ENCODE measurements at places on chromosomes 1 and 21.
A peak's percentile ranks its signal among the peaks of the same experiment; 100 is the strongest.

DNA sequence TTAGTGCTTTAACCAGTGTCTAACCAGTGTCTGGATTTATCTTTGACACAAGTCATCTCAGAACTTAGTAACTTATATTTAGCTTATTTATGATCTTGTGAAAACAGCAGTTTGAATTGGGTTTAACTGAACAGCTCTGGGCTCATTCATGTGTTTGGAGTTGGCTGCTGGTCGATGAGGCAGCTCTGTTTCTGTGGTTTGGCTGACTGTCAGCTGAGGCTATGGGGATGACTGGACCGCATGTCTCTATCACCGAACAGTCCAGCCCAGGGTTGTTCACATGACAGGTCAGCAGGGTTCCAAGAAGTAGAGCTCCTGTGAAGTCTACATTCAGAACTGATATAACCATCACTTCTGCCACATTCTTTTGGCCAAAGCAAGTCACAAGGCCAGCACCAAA lies 29.1 kb upstream of the C21orf91 start:
- no peak for DNase-seq

DNA sequence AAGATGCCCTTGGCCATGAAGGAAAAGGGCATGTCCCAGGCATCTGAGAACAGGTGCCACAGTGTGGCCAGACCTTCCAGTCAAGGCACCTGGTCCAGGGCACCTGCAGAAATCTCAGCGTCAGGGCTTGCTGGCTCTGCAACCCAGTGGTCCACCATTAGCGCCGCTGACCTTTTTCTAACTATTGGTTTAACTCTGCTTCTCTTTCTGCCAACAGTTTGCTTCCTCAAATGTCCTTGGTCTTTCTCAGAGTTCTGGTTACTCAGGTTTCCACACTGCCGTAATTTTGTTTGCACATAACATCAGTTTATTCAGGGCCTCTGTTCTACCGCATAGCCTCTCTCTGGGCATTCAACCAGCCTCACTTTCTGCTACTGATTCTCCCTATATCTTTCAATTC lies 16.5 kb upstream of the FYB2 start:
- DNase-seq, result no peak

DNA sequence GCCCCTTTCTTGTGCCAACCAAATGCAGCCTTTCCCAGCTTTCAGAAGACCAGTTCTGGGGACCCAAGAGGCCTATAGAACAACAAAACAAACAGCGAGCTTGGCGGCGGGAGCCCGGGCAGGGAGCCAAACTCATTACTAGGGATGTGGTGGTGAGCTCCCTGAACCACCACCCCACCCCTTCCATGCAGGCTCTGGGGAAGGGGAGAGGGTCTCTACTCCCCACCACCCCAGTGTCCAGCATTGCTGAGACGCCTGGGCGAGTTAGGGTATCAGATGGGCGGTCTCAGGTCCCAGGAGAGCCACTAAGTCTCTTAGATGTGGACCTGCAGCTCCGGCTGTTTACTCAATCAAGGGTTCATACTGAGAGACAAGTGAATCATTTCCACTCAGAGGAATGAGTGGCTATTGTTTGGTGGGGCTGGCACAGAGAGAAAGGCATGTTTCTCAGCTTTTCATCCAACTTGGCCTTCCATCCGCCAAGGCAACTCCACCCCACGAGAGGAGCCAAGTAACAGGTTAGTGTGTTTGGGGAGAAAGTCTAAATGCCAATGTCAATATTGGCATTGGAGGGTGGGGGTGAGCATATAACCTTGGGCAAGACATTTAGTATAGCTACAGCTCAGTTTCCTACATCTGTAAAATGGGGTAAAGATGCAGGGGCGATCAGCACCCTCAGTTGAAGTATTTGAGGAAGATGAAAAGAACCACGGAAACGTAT lies 40.9 kb downstream of the PLXNA2 start:
- peak; percentile 96 for DNase-seq

DNA sequence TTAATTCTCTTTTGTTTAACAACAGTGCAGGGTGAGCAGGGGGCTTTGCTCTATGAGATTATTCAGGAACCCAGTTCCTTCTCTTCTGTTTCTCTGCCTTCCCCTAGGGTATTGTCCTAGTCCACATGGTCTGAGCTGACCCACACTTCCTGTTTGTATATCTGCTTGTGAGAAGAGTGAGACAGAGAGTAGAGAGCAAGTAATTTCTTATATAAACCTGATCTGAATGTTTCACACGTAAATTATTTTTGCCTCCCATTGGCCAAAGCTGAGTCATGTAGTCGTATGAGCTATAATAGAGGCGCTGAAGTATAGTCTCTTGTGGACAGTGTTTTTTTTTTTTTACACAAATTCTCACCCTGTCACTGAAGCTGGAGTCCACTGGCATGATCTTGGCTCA lies 134.2 kb upstream of the SERTAD4 start:
- DNase-seq, result no peak

GRCh38 chr1:231903586-231904081 lies 277.0 kb downstream of the DISC1 start:
- no peak for DNase-seq

GRCh38 chr1:108209456-108210108 lies 9.4 kb upstream of the SLC25A24 start:
- no peak for DNase-seq

- no peak for DNase-seq
These were observed 182.2 kb downstream of the URB2 start for GRCh38 chr1:229808272-229808671.

Measured in DMS79 treated with DMSO at 0.1 percent for 48 hours (cell line).